ENCODE measurements at places on chromosomes 3 and 15.

- no peak for DNase-seq
Observed at GRCh38 chr3:11072631-11073030, 80.1 kb downstream of the SLC6A1 start.

DNA sequence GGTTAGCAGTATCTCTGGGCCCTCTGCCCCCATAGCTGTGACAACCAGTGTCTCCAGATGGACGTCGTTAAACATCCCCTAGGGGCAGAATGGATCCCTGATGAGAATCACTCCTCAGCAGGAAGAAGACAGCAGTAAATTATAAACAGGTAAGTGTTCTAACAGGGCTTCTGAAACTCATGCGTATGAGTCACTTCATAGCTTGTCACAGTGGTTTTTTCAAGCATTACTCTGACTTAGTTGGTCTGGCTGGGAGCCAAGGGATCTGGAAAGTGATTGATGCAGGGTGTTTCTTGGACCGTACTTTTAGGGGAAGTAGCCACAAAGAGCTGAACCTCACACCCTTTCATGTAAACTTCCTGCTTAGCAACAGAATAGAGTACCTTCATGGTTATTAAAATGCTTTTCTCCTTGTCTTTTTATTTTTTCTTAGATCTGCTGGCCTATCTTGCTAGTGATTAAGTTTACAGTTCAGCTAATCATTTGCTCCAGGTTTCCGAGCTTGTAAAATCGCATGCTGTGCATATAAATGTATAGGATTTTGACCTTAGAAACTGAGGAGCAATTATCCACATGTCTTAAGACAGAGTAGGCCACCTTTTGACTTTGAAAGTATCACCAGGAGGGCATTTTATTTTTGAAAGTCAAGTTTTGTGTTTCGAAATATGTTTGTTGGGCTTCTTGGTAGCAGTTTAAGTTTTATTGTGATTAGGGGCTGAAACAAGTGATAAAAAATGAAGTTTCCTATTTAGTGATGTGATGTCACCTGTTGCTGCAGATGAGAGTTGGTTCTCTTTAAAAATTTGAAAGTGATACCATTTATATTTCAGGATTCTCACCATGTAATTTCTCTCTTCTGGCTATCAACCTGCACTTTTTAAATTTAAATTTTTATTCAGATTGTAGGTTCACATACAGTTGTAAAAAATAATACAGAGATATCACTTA, 333.9 kb downstream of the PTPRG start:
- no peak for DNase-seq

DNA sequence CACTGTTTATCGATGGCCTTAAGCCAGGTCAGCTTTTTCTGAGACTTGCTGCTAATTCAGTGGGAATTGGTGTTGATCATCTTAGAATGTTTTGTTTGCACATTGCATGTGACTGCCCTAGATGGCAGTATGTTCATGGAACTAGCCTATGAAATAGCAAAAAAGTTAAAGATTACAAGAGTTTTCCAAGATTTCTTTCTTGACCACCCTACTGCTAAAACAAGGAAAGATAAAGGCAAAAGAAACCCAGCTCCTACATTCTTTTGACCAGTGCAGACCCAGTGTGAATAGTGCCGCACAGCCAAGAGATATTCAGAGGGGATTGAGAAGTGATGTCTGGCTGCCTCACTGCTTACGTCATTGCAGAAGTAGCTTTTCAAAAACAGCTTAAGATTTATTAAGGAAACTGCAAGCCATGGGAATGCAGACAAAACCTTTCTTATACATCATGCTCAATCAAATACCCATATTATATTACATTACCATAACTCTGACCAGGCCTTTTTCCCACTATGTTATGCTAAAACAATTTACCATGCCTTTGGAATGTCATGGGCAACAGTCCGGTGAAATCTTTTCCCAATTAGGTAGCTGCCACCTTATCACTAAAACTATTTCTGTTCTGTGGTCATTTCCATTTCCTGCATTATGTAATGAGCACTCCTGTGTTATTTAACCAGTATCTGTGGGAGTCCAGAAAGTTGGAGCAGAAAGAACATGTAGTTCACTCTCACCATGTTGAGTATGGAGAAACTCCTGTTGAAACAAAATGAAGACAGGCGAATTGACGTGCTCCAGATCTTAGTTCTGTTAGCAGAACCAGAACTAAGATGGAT, 6.0 kb downstream of the PHLDB2 start:
- no peak for DNase-seq

DNA sequence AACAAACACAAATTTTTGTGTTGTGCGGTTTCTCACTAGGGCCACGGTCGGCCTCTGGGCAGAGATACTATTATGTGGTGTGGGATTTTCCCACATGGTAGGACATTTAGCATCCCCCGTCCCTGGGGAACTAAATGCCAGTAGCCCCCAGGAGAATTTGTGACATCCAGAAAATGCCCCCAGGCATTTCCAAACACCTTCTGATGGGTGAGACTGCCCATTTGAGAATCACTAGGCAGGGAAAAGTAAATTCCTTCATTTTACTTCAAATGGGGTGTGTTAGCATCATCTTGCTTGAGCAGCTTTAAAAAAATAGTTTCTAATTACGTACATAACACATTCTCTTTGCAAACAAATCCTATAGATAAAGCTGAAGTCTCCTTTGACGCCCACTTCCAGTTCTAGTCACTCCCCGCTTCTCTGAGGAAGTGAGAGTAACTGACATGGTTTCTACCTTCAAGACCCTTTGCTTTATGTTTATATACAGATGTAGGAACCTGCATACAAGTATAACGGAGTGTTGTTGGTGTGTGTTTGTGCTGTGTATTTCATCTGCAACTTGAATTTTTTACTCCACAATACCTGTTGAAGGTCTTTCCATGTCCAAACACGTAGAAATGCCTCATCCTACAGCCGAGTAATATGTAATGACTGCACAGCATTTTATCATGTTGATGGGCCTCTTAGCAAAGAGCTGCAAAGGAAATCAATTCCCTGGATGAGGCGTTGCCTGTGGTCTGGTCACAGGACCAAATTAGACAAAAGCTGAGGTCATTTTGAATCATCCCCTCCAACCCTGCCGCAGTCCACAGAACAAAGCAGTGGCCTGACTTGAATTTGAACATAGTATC, 31.4 kb upstream of the ZBTB38 start:
- no peak for DNase-seq

DNA sequence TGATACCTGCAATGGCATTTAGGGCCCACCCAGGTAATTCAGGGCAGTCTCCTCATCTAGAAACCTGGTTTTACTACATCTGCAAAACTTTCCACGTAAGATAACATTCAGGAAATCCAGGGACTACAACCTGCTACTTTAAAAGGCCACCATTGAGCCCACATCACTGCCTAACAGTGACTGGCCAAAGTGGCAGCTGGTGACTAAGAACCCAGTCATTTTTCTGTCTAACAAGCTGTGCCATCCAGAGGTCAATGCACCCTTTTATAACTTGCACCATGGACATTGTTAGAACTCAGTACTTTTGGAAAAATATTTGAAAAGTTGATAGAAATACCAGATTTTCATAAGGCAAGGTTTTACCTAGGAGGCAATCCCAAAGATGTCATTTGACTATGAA, 492.4 kb downstream of the OTOL1 start:
- no peak for DNase-seq

DNA sequence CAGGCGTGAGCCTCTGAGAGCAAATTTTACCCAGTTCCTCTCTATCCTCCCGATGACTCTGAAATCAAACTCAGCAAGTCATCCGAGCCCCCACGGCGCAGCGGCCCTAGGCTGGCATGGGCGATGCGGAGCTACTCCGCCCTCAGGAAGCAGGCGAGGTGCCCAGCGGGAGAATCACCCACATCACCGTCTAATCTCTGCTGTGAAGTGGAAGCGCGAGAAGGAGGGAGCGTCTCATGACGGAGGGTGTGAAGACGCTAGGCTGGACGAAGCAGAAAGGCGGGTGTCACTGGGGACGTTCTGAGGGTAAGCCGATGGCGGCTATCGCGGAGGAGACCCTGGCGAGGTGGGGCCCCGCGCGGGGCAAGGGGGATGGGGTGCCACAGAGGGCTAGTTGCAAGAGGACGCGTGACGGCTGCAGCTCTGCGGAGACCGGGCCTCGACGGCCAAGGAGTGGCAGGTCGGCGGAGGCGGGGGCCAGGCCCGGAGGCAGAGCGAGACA, 9.1 kb upstream of the GNAI2 start:
- no peak for DNase-seq

- no peak for DNase-seq
Observed at GRCh38 chr3:36461597-36461996, 81.3 kb downstream of the STAC start.

DNA sequence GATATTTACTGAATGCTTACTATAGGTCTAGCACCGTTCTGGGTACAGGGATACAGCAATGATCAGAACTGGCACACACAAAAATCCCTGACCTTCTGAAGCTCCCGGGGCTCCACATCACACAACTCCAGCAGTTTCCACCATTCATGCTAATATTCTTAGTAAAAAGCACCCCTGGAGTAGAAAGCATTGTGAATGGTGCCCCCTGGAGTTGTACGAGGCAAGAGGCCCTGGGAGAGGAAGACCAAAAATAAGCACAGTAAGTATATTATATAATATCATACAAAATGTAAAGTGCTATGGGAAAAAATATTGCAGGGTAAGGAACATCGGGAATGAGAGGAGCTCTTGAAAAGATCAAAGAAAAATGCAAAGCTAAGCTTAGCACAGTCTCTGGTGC, 790 bp upstream of the SRGAP3 start:
- no peak for DNase-seq

DNA sequence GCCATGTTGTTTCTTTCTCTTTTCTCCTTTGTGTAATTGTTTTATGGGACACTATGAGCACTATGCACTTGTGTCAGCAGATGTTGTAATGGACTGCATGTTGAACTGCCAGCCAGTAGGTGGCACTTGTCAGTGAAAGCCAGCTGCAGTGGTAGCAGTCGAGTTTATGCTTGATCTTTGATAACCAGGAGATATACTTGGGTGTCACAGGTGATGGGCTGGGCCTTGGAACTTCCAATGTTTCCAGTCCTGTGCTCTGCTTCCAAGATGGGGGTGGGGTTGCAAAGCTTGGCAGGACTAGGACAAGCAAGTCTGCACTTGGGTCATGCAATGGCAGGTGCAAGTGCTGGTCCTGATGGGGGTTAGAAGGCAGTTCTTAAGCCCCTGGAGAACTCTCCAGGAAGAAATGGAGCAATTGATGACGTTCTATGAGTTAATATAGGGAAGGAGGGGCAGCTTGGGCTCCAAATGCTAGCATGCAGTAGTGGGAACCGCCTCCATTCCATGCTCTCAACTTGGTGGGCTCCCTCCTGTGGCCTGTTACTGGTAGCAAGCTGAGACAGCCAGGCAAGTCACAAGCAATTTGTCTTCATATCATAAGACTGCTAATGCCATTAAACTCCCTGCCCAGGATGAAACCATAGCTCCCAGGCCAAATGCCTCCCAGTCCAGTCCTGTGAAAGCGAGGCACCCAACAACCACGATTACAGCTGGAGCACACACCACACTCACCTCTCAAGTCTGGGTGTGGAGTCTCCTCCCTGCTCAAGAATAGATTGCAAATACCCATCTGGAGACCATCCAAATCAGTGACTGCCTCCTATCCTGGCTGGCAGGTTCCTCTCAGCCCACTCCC, 287.2 kb downstream of the CGGBP1 start:
- DNase-seq, result no peak

- DNase-seq, result no peak
Observed at GRCh38 chr3:160280836-160281235, 55.6 kb downstream of the C3orf80 start.

DNA sequence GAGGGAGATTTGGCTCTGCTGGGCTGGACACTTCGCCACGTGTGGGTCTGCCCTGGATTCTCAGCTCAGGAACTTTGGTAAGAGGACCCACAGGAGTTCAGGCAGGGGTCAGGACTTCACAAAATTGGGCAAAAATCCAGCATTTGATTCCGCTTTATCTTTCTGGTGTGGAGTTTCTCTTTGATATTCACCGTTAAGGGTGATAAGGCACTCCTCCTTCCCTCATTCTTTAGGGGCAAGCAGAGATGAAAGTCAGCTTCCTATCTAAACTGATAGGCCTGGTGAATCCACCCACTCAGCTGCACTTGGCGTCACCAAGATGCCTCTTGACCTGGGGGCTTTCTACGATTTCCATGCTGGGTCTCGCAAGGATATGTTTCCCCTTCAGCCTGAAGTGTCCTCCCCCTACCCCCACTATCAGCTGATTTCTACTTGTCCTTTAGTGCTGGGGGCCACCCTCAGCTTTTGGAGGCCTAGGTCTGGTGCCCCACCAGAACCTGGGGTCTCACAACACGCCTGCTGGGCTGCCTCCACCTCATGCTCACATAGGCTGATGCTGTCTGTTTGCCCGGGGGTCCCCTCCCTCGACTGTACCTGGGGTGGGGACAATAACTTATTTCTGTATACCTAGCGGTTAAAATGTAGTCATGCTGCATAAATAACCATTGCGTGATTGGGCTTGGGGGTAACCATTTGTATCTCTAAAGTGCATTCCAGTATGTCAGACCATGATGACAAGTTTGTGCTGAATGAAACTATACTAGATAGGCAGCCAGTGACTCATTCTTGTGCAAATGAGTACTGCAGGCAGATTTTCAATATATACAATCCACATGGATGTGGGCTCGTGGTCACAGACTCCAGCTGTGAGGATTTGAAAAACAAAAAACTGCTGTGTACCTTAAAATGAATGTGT, 248.3 kb downstream of the ADAMTS17 start:
- DNase-seq, result no peak

- no peak for DNase-seq
Observed at GRCh38 chr15:51075364-51075763, 19.3 kb downstream of the TNFAIP8L3 start.

DNA sequence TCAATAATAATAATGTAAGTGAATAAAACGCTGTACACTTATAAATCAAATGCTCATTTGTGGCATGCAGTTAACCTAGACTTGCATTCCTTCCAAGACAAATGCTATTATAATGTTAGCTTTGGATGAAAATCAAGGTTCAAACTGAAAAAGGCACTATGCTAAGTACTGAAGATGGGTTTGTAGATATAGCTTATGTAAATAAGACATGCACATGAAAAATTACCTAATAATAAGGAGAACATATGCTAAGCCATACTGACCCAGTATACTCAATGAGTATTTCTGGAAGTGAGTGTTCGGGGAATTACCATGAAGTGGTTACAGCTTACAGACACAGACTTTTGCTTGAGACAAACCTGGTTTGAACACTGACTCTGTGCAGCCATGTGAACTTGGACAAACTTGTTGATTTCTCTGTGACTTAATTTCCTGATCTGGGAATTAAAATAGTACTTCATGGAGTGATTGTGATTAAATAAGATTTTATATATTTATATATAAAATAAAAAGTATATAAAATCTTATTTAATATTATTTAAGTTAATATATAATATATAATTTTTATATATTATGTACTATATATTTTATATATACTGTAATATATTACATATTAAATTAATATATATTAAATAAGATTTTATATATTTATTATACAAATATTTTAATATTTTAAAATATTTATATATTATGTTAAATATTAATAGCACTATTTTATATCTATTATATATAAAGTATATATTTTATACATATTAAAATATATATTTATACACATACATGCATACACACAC, 159.2 kb downstream of the ZPLD1 start:
- no peak for DNase-seq

GRCh38 chr3:167451282-167451681, 22.6 kb downstream of the SERPINI2 start:
- DNase-seq, result no peak

All from HuH-7 (cell line).